ENCODE measurements at places on chromosomes 1 and 21.

GRCh38 chr1:154270833-154271232 is 1.6 kb upstream of the HAX1 start:
- DNase-seq = no peak

DNA sequence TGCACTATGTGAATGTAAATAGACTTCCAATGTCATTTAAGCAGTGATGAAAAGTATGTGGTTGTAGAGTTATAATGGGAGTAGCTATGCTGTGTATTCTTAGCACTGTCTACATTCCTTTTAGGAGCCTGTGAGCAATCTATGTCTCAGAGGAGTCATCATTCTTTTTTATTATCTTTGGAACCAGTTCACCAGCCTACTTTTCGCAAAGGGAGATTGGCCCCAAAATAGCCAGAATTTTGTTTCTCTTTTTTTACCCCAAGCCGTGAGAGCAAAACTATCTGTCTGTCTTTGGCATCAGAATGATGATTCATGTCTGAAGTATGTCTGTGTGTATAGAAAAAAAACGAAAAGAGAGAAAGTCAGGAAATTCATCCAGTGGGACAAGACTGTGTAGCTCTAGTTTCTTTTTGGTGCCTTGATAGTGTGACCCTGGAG is 44.2 kb downstream of the OSBPL9 start:
- no peak for DNase-seq

DNA sequence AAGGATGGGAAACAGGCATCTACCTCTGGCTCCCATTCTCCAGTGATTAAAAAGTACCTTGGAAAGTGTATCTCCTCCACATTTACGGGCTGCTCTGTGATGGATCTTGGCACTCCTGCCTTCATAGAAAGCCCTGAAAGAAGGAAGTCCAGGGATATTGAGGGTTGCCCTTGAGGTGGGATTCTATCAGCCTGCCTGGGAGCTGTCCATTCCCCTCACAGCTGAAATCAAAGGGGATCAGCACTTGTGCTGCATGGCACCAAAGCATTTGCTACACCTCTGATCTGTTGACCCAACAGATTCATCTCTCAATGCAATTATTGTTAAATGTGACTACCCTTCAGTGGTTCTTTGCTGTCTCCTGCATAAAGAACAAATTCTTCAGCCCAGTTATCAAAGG is 442.0 kb upstream of the RUNX1 start:
- DNase-seq = no peak

- no peak for DNase-seq
Measured at GRCh38 chr1:171743081-171743870, 1.4 kb upstream of the VAMP4 start.

DNA sequence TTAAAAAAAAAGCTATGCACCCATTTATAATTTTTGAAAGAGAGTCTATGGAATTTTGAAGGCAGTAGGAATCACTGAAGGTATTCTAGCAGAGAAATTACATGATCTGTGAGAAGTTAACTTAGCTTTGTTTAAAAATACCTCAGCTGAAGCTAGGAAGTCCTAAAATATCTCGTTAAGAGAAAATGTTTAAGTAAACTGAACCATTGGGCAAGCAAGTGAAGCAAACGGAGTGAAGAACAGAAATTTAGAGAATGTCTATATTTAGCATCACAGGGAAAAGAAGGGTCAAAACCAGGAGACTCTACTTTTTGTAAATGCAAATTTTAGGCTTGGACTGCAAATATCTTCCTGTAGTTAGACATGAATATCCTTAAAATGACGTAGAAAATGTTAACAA is 230.8 kb downstream of the HMCN1 start:
- DNase-seq = no peak

DNA sequence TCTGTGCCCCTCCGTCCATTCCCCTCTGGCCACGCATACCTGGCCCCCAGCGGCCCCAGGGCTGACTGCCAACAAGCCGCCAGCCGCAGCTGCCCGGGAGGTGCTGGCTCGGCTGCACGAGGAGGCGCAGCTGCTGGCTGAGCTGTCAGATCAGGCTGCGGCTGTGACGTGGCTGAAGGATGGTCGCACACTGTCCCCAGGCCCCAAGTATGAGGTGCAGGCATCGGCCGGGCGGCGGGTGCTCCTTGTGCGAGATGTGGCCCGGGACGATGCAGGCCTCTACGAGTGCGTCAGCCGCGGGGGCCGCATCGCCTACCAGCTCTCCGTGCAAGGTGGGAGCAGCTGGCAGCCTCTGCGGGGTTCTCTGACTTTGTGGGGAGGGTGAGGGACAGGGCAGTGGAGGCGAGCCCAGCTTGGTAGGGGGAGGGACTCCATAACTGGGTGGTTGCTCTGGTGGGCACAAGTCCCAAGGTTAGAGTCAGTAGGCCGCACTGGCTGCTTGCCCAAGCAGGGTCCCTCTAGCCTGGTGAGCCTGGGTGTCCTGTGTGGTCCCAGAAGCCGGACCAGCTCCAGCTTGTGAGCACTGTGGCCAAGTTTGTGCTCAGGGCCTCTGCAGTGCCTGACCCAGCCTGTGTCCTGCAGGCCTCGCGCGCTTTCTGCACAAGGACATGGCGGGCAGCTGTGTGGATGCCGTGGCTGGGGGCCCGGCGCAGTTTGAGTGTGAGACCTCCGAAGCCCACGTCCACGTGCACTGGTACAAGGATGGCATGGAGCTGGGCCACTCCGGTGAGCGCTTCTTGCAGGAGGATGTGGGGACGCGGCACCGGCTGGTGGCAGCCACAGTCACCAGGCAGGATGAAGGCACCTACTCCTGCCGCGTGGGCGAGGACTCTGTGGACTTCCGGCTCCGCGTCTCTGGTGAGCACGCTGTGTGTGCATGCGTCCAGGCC is 8.8 kb downstream of the OBSCN start:
- no peak for DNase-seq

DNA sequence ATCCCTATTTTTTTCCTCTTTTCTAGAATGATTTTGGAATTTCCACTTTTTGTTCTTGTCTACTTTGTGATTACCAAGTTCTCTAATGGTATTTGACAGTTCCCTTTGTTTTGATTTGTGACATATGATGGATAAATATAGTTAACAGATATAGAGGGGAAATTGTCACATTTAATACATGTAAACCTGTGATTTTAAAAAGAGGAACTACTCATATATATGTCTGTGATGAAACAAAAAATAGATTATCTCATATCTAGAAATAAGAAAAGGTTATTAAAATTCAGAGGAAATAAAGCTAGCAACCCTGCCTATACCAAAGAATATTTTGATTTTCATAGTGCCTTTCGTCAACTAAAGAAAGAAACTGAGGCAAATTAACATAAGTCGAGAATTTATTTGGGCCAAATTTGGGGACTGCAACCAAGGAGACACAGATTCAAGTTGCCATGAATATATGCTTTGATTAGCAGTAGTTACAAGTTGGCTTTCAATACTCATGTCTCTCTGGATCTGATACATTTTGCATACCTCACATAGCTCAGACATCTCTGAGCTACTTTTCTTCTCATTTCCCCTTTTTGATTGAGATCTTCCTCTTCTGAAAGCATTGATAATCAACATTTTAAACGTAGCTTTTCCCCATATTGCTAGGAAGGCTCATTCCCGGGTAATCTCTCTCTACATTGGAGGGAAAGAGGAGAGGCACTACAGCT is 15.6 kb upstream of the C21orf91 start:
- DNase-seq = no peak

Data from anterior cingulate cortex (tissue), 58 donors.